ENCODE measurements at places on chromosomes 1 and 21. TPM values are rescaled to one million over a fixed set of nuclear protein-coding genes. Genes with fewer than 3 reads are reported as not detected.

The CFHR2 gene
- not detected for total RNA-seq

The TMIGD3 gene
- 4.3 TPM for total RNA-seq

The PHLDA3 gene
- total RNA-seq: 45.1 TPM

The SLC2A5 gene
- 2.3 TPM for total RNA-seq

The AKR7A2 gene
- 66.3 TPM for total RNA-seq

The S1PR1 gene
- total RNA-seq: 87.9 TPM

The PROX1 gene
- 4.3 TPM for total RNA-seq

The DCDC2B gene
- total RNA-seq: 1.5 TPM

- DNase-seq: no peak
- no peaks in the 10 kb centered on the region for H3K4me1 ChIP-seq
- no peak overlapping the region for H3K4me3 ChIP-seq
Measured at GRCh38 chr21:35579520-35580293, 480.6 kb downstream of the SETD4 start.

DNA sequence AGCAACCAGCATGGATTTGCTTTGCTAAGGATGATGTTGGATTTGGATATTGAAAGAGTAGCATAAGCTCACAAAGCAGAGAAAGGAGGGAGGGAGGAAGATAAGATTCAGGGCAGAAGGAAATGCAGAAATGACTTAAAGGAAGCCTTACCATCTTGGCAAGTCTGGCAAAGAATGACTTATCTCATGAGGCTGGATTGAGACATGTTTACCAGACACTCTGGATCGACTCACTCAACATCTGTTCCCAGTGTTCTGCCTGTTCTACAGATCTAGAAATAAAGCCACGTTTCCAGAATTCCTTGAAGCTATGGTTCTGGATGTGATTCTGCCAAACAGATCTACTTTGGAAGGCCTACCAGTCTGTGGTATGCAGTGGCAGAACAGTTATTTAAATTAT is 38.8 kb upstream of the CTBS start:
- no peak overlapping the region for H3K27ac ChIP-seq
- no peaks in the 10 kb centered on the region for H3K36me3 ChIP-seq
- H3K4me3 ChIP-seq: no peak overlapping the region
- no peak for DNase-seq
- no peaks in the 10 kb centered on the region for H3K27me3 ChIP-seq

GRCh38 chr1:97996880-97997279 is 76.0 kb upstream of the DPYD start:
- H3K27me3 ChIP-seq: no peaks in the 10 kb centered on the region
- no peak overlapping the region for H3K27ac ChIP-seq
- DNase-seq: no peak
- H3K36me3 ChIP-seq: no peaks in the 10 kb centered on the region

DNA sequence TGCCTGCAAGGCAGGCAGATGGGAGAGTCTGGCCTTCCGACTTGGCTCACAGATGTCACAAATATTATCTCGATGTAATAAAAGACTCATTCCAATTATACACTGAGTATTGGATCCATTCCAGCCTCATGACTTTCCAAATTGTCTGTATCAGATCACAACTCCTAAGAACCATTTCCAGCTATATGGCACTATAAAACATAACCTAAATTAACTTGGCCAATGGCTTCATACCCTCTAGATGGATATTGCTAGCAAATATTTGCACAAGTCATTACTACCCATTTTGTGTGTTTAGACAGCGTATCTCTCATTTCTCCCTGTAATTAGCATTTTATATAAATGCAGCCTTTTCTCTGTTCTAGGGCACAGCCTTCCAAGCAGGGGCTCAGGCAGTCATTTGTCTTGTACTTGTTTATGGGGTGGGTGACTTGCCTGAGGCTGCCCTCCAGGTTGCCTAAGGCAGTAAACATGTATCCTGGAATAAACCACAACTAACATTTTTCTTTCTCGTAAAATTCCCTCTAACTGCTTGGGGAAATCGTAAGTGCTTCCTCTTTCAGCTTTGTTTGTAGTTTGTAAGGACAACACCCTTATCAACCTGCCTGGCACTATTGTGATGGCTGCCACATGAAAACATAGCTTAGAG is 70.6 kb upstream of the KCNJ6 start:
- no peak for DNase-seq
- no peaks in the 10 kb centered on the region for H3K27me3 ChIP-seq
- no peaks in the 10 kb centered on the region for H3K4me1 ChIP-seq
- H3K4me3 ChIP-seq: no peak overlapping the region
- no peaks in the 10 kb centered on the region for H3K36me3 ChIP-seq

DNA sequence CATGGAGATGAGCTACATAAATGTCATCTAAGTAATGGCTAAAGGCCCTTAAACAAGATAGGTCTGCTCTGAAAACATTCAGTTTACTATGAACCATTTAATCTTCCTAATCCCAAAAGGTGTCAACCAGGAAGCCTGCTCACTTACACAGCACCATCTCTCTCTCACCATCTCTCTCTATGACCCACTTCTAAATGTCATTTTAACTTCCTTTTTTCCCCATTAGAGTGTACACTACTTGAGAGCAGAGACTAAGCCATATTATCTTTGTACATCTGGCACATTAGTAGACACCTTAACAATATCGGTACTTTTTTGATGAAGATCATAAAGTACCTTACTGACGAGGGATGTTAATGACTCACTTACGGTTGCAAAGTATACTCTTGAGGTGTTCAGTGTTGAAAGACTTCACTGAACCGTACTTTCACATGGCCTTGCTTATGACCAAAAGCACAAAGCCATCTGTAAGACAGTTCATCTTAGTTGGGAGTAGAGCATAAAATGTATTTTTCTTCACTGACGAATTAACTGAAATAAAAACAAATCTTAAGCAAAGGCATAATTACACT is 25.4 kb downstream of the FBXO42 start:
- no peak for DNase-seq
- no peak overlapping the region for H3K4me3 ChIP-seq
- no peaks in the 10 kb centered on the region for H3K36me3 ChIP-seq
- H3K4me1 ChIP-seq: peaks cover 5% of the 10 kb centered on the region
- no peaks in the 10 kb centered on the region for H3K27me3 ChIP-seq

- no peak for DNase-seq
- H3K36me3 ChIP-seq: no peaks in the 10 kb centered on the region
- peaks cover 22% of the 10 kb centered on the region for H3K4me1 ChIP-seq
- H3K27me3 ChIP-seq: peaks cover 21% of the 10 kb centered on the region
Measured at GRCh38 chr1:53062708-53063591, 937 bp downstream of the PODN start.

DNA sequence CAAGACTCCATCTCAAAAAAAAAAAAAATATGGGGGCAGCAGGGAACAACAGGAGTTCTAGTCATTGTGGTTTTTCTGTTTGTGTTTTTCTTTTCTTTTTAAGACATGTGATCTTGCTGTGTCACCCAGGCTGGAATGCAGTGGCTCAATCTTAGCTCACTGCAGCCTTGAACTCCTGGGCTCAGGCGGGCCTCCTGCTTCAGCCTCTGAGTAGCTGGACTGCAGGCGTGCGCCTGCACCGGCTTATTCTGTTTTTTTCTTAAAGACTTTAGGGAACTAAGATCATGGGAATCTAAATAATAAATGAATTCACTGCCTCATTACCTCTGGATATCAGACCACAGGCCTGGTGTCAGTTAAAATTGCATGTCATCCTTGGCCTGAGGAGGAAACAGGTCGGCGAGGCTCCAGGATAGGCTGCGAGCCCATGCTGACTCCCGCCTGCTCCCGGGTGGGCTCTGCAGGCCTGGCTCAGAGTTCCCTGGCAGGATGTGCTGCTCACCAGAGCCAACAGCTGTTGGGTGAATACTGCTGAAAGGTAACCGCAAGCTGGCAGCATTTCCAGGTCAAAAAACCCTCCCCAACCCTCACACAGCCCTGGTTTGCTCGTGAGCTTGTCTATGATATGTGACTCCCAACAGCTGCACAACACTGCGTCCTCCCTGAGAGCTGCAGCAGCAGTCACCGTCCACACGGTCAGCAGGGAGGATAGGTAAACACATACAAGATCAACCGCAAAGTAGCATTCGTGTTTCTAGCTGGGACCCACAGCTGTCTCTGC is 58.1 kb downstream of the SCCPDH start:
- H3K27ac ChIP-seq: no peak overlapping the region
- DNase-seq: no peak
- peaks cover 6% of the 10 kb centered on the region for H3K4me1 ChIP-seq
- no peak overlapping the region for H3K4me3 ChIP-seq
- H3K27me3 ChIP-seq: no peaks in the 10 kb centered on the region
- no peaks in the 10 kb centered on the region for H3K36me3 ChIP-seq

- no peak overlapping the region for H3K4me3 ChIP-seq
- no peaks in the 10 kb centered on the region for H3K36me3 ChIP-seq
- DNase-seq: no peak
- H3K4me1 ChIP-seq: no peaks in the 10 kb centered on the region
- no peak overlapping the region for H3K27ac ChIP-seq
Measured at GRCh38 chr1:112058815-112059450, 69.5 kb upstream of the KCND3 start.

DNA sequence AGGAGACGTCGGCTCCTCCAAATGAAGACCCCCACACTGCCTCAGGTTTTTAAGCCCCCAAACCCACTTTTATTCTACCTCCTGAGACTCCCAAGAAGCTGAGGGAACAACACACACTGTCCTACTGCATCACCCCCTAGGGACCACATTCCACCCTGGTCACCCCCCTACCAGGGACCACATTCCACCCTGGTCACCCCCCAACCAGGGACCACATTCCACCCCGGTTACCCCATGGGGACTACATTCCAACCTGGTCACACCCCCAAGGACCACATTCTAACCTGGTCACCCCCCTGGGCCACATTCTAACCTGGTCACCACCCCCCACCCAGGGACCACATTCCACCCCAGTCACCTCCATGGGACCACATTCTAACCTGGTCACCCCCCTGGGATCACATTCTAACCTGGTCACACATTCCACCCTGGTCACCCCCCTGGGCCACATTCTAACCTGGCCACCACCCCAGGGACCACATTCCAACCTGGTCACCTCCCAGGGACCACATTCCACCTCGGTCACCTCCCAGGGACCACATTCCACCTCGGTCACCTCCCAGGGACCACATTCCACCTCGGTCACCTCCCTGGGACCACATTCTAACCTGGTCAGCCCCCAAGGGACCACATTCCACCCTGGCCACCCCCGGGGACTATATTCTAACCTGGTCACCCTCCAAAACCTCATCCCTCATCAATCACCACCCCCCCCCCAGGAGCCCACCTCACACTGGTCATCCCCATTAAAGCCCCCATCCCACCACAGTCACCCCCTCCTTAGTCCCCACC is 587.6 kb downstream of the NPHP4 start:
- H3K27ac ChIP-seq: no peak overlapping the region
- no peaks in the 10 kb centered on the region for H3K27me3 ChIP-seq
- H3K4me3 ChIP-seq: no peak overlapping the region
- no peaks in the 10 kb centered on the region for H3K4me1 ChIP-seq
- no peak for DNase-seq

DNA sequence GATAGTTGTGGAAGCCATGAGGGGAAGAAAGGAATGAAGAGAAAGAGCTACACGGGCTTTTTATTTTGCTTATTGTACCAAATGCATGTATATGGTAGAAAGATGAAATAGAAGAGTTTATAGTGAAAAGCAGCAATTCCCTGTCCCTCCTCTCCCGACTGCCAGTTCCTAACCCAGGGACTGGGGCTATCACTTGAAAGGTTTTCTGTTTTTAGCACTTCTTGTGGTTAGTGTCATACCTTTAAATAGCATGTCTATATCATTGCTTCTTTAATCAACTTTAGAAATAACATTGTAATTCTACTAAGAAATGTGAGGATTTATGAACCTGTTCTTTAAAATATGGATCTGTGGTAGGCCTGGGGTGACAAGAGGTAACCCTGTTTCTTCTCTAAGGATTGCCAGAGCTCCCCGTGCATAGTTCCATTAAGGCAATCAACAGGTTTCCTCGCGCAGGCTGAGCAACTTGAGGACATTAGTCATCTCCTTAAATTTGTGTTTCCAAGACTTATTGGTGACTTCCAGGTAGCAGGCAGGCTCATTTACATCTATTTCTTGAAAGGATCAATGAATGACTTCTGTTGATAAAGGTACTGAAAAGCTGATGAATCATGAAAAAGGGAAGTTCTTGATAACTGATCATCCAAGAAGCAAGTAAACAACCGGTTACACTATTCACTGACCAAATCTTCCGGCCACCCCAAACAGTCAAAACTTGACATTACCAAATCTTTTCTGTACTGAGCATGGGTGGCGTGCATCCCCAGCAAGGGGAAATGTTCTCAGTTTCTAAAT is 37.8 kb upstream of the S1PR1 start:
- H3K4me1 ChIP-seq: no peaks in the 10 kb centered on the region
- no peaks in the 10 kb centered on the region for H3K36me3 ChIP-seq
- DNase-seq: no peak
- no peak overlapping the region for H3K4me3 ChIP-seq
- H3K27ac ChIP-seq: no peak overlapping the region

- no peak overlapping the region for H3K27ac ChIP-seq
- DNase-seq: no peak
- no peak overlapping the region for H3K4me3 ChIP-seq
- no peaks in the 10 kb centered on the region for H3K4me1 ChIP-seq
Measured at GRCh38 chr1:195082183-195082582, 1526.1 kb downstream of the KCNT2 start.

GRCh38 chr1:232944347-232944746 is 6.1 kb upstream of the NTPCR start:
- H3K4me1 ChIP-seq: no peaks in the 10 kb centered on the region
- H3K36me3 ChIP-seq: no peaks in the 10 kb centered on the region
- H3K27me3 ChIP-seq: no peaks in the 10 kb centered on the region
- H3K4me3 ChIP-seq: no peak overlapping the region

DNA sequence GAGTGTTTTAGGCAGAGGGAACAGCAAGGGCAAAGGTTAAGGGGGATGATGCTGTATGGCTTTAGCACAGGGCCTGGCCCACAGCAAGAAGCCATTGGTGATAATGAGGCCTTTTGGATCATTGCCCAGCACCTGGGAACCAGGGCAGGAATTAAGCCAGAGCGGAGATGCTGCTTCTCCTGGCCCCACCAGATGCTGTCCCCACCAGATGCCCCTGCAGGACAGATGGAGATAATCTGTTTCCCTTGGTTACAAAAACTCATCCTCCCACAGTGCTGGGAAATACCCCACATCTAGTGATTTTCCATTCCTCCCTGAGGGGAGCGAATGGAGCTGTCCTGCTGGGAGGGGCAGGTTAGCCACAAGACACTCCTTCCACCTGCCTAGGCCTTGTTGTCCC is 18.8 kb downstream of the OPRD1 start:
- H3K27ac ChIP-seq: no peak overlapping the region
- no peaks in the 10 kb centered on the region for H3K27me3 ChIP-seq
- no peak for DNase-seq
- H3K36me3 ChIP-seq: no peaks in the 10 kb centered on the region

GRCh38 chr1:37549341-37549740 is 4.8 kb downstream of the SNIP1 start:
- H3K4me1 ChIP-seq: peaks cover 13% of the 10 kb centered on the region
- H3K4me3 ChIP-seq: no peak overlapping the region
- peaks cover 28% of the 10 kb centered on the region for H3K36me3 ChIP-seq
- DNase-seq: no peak
- no peak overlapping the region for H3K27ac ChIP-seq

DNA sequence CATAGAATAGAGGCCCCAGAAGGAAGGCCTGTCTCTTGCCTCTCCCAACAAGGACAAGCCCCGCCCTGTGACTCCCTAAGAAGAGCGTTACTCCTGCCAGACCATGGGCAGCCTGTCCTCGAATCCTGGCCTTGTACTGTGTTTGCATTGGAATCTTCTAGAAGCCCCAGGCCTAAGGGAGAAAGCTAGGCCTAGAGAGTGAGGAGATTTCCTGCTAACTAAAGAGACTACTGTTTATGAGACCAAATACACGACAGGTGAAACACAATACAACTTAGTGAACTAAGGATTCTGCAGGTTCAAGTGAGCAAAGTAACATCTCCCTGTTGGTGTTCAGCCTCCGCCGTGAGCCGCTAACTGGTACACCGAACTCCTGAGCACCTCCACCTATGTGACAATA is 62.7 kb downstream of the SYF2 start:
- no peaks in the 10 kb centered on the region for H3K27me3 ChIP-seq
- H3K4me3 ChIP-seq: no peak overlapping the region
- no peak overlapping the region for H3K27ac ChIP-seq
- no peaks in the 10 kb centered on the region for H3K36me3 ChIP-seq
